ENCODE measurements at places on chromosomes 2 and 18.

- DNase-seq = no peak
Measured at GRCh38 chr18:1050012-1050657, 145.5 kb downstream of the ADCYAP1 start.

DNA sequence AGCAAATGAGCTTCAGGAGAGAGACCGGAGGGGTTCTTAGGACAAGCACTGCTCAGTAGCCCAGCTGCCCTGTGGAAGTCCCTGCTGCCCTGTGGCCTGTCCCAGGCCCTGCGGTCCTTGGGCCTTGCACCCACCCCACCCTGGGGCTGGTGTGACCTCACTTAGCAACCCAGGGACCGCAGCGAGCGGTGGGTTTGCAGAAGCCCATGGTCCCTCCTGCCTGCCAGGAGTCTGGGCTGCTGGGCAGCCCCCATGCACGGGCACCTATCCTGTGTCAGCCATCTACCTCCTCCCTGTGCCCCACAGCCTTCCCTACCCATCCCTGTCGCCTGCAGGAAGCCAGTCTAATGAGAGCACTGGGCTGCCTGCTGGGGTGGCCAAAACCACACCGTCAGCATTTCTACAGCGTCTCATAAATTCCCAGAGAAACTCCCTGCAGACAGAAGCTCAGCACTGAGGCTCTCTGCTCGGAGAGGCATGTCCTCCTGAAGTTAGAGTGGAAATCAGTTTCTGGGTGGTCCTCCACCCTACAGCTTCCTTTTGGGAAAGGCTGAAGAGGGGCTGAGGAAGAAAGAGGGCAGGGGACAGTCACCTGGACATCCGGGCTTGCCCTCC lies 231.1 kb upstream of the HS6ST1 start:
- DNase-seq = no peak

DNA sequence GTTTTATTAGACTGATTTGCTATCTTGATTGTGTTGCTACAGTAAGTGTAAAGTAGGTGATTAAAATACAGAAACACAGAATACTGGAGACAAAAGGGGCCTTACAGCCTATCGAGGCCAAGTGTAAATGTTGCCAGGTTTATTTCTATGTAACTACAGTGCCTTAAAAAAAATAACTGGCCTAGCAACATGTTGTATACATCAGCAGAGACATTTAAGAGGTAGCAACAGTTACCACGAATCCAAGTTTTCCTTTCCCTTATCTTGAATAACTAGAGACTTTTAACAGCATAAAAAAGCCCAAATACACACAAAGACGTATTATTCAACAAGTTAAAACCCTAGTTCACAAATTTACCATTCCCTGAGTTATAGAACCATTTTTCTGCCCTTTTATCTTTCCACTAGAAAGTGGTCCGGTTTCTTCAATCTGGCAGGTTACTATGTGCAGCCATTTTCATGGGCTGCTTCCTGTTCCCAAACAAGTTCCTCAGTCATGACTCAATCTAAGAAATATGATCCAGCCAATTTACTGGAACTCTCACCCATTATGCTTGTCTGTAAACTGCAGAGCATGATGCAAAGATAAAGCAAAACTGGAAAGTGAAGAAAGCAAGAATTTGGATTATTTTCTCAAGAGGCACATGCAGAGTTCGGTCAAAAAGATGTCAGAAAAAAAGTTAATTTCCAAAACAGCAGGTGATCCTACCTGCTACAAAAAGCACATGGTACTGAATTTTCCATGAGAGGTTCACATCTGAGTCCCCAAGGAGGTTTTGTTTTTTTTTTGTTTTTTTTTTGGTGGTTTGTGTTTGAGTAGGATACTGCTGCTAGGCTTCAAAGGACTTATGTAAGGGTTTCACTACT lies 22.2 kb downstream of the NFE2L2 start:
- peak; percentile 88 for DNase-seq

DNA sequence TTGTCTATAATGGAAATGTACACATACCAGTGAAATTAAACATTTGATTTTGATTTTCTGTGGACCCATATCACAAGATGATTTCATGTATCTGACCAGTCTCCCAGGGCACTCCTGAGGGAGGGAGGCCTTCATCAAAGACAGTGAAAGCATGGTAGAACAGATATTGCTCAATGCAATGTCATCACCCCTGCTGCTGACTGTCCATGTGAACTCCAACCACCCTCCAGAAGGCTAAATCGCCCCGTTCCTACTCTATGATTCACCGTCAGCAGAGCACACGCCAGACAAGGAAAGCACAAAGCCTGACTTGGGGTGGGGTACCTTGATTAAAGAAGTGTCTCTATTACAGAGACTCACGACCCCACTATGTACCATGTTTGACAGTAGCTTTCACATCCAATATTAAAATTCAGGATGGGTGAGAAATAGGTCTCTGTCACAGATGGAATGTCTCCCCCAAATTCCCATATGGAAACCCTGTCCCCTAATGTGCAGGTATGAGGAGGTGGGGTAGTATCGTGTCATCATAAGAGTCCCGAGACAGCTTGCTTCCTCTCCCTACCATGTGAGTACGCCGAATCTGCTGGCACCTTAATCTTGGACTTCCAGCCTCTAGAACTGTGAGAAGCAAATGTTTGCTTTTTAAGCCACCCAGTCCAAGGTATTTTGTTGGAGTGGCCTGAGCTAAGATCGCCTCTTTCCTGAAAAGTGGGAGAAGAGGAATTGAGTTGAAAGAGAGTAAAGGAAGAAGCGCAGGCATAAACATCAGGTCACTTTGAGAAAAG lies 42.4 kb downstream of the CYB5A start:
- peak; percentile 26 for DNase-seq

- DNase-seq = peak; percentile 14
Measured at GRCh38 chr2:171244466-171244969, 83.8 kb upstream of the TLK1 start.

GRCh38 chr2:39704540-39704939 lies 38.8 kb downstream of the TMEM178A start:
- no peak for DNase-seq

DNA sequence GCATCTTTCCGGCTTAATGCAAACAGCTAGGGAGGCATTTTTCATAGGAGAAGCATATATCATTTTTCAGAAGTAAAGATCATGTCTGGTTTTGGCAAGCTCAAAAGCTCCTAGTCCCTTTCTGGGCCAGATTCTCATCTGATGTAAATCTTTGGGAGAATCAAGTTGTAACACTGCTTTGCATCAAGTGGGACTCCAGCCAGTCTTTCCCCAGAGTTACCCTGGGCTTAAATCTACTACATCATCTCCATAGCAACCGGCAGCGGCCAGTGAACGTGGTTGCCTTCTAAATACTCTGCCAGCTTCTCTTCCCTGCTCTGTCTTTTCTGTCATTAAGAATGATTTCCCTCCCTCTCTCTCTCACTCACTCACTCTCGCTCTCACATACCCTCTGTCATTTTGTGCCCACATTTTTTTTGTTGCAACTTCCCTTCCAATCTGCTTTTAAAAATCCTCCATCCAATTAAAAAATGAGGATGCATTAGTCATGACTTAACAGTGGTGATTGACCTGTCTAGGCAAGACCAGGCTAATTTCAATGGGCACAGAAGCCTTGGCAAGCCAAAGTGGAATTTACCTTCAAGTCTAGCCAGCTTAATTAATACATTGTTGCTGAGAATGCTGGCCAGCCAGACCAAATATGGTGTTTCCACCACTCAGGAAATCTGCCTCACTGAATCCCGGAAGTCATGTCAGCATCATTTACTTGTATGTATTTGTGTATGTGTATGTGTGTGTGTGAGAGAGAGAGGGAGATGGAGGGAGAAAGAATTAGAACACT lies 93.0 kb downstream of the NRP2 start:
- no peak for DNase-seq

GRCh38 chr2:199911052-199911876 lies at the start of gene C2orf69:
Gene C2orf69 (plus strand): TSS chr2:199911293. CDS start chr2:199911439, 146 bp downstream.
- peak; percentile 91 for DNase-seq

DNA sequence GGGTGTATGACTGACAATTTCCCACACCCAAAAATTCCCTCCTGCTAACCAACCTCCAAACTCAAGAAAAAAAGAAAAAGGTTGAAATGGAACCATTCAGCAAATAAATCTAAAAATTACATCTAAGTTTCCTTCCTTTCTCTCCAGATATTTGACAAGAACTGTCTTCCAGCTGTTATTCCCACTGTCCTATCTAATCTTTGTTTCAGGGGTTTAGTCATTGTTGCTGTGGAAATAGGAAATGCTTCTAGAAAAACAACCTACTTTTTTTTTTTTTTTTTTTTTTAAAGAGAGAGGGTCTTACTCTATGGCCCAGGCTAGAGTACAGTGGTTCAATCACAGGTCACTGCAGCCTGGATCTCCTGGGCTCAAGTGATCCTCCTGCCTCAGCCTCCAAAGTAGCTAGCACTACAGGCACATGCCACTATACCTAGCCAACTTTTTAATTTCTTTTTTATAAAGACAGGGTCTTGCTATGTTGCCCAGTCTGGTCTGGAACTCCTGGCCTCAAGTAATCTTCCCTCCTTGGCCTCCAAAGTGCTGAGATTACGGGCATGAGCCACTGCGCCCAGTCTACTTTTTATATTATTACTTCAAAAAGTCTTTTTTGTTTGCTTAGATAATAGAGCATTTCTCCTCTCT lies 88.1 kb downstream of the ITSN2 start:
- DNase-seq = no peak
